ENCODE measurements at places on chromosomes 5 and 9.

GRCh38 chr9:127741831-127742434 is 6.8 kb upstream of the TOR2A start:
- H3K4me1 ChIP-seq, result no peaks in the 10 kb centered on the region
- DNase-seq, result no peak
- no peak overlapping the region for H3K4me3 ChIP-seq
- peaks cover 5% of the 10 kb centered on the region for H3K36me3 ChIP-seq
- H3K27ac ChIP-seq, result no peak overlapping the region
- H3K27me3 ChIP-seq, result no peaks in the 10 kb centered on the region

GRCh38 chr5:148910216-148910615 is 83.8 kb downstream of the ADRB2 start:
- DNase-seq, result no peak
- peak overlapping the region; percentile 1 for H3K27ac ChIP-seq
- no peaks in the 10 kb centered on the region for H3K36me3 ChIP-seq
- H3K27me3 ChIP-seq, result no peaks in the 10 kb centered on the region
- H3K4me1 ChIP-seq, result peaks cover 16% of the 10 kb centered on the region
- peak overlapping the region; percentile 31 for H3K4me3 ChIP-seq

- peaks cover 12% of the 10 kb centered on the region for H3K36me3 ChIP-seq
- no peak for DNase-seq
Measured at GRCh38 chr9:93486268-93486667, 32.9 kb upstream of the FAM120AOS start.

- no peak for DNase-seq
- H3K4me1 ChIP-seq, result no peaks in the 10 kb centered on the region
- H3K36me3 ChIP-seq, result no peaks in the 10 kb centered on the region
- no peaks in the 10 kb centered on the region for H3K27me3 ChIP-seq
- H3K4me3 ChIP-seq, result no peak within 1 kb of the TSS
- no peak within 1 kb of the TSS for H3K27ac ChIP-seq
Measured at GRCh38 chr9:97307500-97308163, at the start of gene CCDC180. CCDC180 (plus strand) TSS chr9:97307659; CDS start chr9:97308064, 405 bp downstream.

DNA sequence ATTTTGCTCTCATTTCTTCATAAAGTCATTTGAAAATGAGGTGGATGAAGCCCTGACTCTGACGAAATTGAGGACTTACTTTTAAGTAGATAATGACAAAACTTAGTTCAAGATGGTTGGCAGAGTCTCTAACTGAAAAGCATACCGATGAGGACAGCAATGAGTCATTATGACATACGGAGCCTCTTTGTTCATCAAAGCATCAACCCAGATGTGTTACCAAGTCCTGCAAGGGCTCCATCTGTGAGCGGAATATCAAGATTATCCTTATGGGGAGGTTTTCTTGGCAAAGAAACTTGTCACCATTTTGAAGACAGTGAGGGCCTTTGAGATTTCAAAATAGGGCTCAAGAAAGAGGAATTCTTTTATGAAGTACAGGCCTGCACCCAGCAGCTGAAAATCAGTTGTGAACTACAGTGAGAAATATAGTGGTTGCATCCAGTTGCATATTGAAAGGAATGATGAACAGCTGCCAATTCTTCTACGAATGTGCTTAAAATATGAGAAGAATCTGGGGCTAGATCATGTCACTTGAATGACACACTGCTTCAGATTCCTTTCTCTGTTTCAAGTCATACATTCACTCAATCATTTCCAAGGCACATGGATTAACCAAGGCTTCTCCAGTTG is 86.6 kb upstream of the SLC24A2 start:
- no peaks in the 10 kb centered on the region for H3K36me3 ChIP-seq
- H3K27me3 ChIP-seq, result peaks cover 12% of the 10 kb centered on the region
- H3K4me3 ChIP-seq, result no peak overlapping the region
- DNase-seq, result no peak
- H3K27ac ChIP-seq, result no peak overlapping the region

DNA sequence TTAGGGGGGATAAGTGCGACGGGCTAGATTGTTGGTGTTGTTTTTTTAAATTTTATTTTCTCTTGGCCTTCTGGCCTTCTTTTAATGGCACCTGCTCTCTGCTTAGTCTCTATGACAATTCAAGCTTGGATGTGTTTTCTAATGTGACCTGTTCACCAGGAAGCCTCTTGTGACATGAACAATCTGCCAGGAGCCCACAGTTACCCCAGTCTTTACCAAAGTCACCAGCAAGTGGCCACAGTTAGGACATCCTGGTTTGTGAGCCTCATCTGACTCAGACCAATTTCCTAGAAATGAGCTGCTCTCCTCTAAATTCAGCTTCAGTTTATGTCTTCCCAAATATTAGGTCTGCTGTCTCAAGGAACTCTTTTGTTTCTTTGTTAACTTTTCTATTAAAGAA is 135.8 kb downstream of the TLE4 start:
- H3K4me3 ChIP-seq, result no peak overlapping the region
- no peak for DNase-seq
- H3K27ac ChIP-seq, result peak overlapping the region; percentile 61

GRCh38 chr5:10562201-10563109 is 1.4 kb upstream of the ANKRD33B start:
- no peaks in the 10 kb centered on the region for H3K36me3 ChIP-seq
- H3K4me1 ChIP-seq, result peaks cover 15% of the 10 kb centered on the region
- no peak for DNase-seq
- H3K27me3 ChIP-seq, result peaks cover 10% of the 10 kb centered on the region
- H3K27ac ChIP-seq, result peak overlapping the region; percentile 34

DNA sequence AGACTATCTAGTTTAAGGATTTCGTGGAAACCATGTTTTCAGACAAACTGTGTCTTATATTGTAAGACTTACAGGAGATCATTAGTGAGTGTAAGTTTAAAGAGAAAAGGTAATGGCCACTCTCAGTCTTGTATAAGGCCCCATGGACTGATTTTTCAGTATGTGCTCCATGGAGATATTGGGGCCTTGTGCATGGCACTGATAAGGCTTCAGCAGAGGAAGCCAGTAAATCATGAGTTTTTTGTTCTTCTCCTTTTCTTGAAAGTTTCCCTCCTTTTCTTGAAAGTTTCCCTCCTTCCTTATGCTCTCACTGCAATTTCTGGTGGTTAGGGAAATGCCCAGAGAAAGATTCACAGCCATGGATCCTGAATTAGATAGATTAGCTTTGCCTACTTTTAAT is 471.3 kb downstream of the LRRC70 start:
- H3K4me1 ChIP-seq, result no peaks in the 10 kb centered on the region
- no peak for DNase-seq
- H3K4me3 ChIP-seq, result no peak overlapping the region
- H3K36me3 ChIP-seq, result no peaks in the 10 kb centered on the region

DNA sequence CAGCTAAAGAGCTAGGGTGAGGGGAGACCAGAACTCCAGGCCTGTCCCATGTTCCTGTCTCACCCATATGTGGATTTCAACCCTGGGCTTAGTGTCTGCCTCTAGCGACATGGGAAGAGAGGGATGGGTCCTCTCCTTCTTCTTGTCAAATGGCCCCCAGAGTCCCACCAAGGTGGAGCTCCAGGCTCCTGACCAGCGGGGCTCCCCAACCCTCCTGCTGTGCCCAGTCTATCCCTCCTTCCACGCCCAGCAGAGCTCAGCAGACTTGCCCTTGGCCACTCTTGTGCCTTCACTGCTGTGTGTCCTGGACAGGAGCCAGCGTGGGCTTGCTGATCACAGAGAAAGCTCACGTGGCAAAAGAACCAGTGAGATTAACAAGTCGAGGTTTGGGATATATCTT is 123.0 kb upstream of the GABRP start:
- H3K36me3 ChIP-seq, result peaks cover 6% of the 10 kb centered on the region
- H3K27me3 ChIP-seq, result peaks cover 64% of the 10 kb centered on the region
- no peaks in the 10 kb centered on the region for H3K4me1 ChIP-seq
- H3K27ac ChIP-seq, result no peak overlapping the region
- DNase-seq, result no peak
- no peak overlapping the region for H3K4me3 ChIP-seq

GRCh38 chr5:135857630-135858311 is 23.3 kb downstream of the SLC25A48 start:
- H3K36me3 ChIP-seq, result peaks cover 3% of the 10 kb centered on the region
- no peaks in the 10 kb centered on the region for H3K4me1 ChIP-seq
- DNase-seq, result no peak
- H3K27me3 ChIP-seq, result peaks cover 29% of the 10 kb centered on the region
- no peak overlapping the region for H3K27ac ChIP-seq

- H3K4me3 ChIP-seq, result peak overlapping the region; percentile 81
- DNase-seq, result no peak
- H3K4me1 ChIP-seq, result peaks cover 55% of the 10 kb centered on the region
Measured at GRCh38 chr9:133119846-133120500, 1.1 kb downstream of the RALGDS start.

GRCh38 chr9:132582786-132583583 is 579 bp downstream of the BARHL1 start:
- H3K27me3 ChIP-seq, result peaks cover 71% of the 10 kb centered on the region
- no peak for DNase-seq
- H3K27ac ChIP-seq, result peak overlapping the region; percentile 6
- H3K4me1 ChIP-seq, result peaks cover 8% of the 10 kb centered on the region
- H3K4me3 ChIP-seq, result no peak overlapping the region
- H3K36me3 ChIP-seq, result peaks cover 3% of the 10 kb centered on the region

DNA sequence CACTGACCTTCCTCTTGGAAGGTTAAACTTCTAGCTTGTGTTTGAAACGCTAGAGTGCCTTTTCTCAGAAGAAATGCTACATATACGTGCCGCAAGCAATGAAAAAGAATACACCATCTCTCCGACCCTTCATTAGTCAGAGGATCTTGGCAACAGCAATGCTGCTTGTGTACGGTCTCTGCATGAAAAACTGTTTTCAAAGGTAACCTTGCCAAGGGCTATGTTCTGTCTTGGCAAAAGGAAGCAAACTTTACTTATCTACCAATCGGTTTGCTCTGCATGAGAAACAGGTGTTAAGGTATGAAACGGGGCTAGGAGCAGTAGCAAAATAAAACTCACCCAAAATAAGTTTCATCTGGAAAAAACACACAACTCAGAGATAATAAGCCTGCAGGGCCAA is 297.8 kb downstream of the FBXL17 start:
- H3K36me3 ChIP-seq, result no peaks in the 10 kb centered on the region
- no peaks in the 10 kb centered on the region for H3K4me1 ChIP-seq
- no peak overlapping the region for H3K27ac ChIP-seq
- DNase-seq, result no peak

GRCh38 chr9:137968235-137968634 is 90.7 kb downstream of the CACNA1B start:
- no peak overlapping the region for H3K4me3 ChIP-seq
- H3K27ac ChIP-seq, result no peak overlapping the region
- no peak for DNase-seq
- peaks cover 60% of the 10 kb centered on the region for H3K27me3 ChIP-seq

- H3K4me1 ChIP-seq, result peaks cover 53% of the 10 kb centered on the region
- no peak overlapping the region for H3K4me3 ChIP-seq
- no peak for DNase-seq
- H3K27me3 ChIP-seq, result no peaks in the 10 kb centered on the region
- no peaks in the 10 kb centered on the region for H3K36me3 ChIP-seq
Measured at GRCh38 chr5:143006501-143006900, 236.3 kb downstream of the ARHGAP26 start.
